CD4-positive, alpha-beta T cell treated with Interleukin-10 for 1 hour (primary cell): ENCODE measurements at places on chromosomes 2 and 18.

- DNase-seq = no peak
Measured at GRCh38 chr2:88230911-88231310, 60.8 kb downstream of the THNSL2 start.

DNA sequence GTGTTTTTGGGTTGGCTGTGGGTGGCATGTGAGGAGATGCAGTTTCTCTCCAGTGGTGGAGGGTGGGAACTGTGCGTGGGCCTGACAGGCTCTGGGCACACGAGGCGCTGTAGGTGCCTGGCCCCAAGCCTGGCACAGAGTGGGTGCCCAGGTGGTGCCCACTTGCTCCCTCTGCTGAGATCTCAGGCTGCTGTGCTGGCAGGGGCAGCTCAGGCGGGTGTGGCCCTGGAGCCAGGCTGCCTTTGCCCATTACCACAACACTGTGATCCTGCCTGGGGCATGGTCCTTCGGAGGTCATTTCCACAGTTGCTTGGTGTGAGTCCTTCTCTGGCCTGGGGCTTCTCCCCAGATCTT is 20.4 kb downstream of the TSHZ1 start:
- DNase-seq = no peak

- DNase-seq = no peak
Measured at GRCh38 chr2:30293303-30293921, 62.1 kb downstream of the LBH start.

DNA sequence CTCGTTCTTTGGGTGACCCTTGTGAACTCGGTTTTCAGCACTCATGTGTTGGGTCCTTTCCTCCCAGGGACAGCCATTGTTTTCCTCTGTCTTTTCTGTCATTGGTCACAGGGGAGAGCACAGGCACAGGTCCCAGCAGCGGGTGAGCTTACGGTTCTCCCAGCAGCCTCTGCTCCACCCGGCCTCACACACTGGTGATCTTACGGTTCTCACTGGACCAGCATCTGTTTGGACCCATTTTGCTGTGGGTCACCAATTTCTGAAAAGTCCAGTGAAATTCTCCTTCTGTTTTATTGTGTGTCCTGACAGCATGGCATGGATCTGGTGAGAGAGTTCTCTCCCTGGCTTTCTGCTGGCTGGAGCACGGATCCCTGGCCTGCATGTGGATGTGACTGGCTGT is 49.8 kb upstream of the ANKRD62 start:
- DNase-seq = no peak

- no peak for DNase-seq
Measured at GRCh38 chr2:200342654-200343053, 36.2 kb downstream of the SPATS2L start.
